CD4-positive, alpha-beta T cell treated with Interleukin-4 for 1 hour (primary cell): ENCODE measurements at places on chromosomes 12 and 14.

- no peak for DNase-seq
These were observed 8.6 kb downstream of the CAPRIN2 start for GRCh38 chr12:30746190-30746589.

DNA sequence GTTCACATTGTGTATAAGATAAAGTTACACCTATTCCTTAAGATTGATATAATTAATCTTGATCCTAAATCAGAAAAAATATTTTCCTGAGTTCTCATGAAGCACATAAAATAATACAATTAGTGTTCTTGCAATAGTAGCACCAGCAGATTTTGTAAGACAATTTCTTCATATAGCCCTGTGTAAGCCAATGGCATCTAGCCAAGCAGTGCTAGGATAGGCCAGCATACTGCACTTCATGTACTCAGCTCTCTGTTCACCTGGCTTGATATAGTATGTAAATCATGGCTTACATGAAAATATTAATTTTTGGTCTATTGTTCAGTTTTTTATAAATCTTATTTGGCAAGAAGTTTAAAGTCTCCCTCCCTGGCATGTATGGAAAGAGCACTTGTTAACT lies 1.9 kb downstream of the KLRF2 start:
- no peak for DNase-seq

DNA sequence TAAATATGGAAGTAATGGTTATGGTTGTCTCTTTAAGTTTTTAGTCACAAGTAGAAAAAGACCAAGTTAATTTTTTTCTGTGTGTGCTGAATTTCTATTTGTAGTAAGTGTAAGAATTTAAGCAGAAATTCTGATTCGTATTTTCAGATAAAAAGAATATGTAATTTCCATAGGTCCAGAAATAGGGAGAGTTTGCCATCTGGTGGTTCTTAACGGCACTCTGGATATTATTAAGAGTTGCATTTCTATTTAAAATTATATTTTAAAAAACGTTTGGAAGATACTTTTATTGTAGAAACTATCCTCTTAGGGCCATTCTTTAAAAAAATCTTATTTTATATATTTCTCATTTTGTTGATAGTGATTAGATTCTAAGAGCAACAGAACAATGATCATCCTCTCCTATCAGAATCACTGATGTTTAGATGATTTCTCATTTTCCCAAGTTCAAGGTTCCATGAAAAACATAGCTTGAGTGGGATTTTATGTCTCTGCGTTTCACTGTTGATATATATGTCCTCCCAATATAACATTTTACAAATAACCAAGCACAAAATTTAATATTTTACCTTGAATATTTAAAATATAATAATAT lies 88.3 kb downstream of the LRRK2 start:
- no peak for DNase-seq

DNA sequence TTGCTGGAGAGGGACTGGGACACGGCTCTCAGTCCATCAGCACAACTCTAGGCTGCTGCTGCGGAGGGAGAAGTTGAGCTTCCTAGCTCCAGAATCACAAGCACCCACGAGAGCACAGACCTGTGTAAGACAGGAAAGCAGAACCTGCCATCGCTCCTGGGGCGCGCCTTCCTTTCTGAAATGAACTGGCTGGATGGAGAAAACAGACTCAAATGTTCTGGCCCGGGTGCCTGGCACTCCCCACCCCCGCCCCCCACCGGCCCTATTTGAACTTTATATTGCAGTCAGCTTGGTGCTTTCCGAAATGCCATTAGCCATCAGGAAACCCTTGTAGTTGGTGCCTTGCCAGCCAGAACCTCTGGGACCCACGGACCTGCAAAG lies 23.8 kb downstream of the MVK start:
- no peak for DNase-seq

GRCh38 chr12:78666584-78666983 lies 198.0 kb upstream of the SYT1 start:
- DNase-seq = no peak

DNA sequence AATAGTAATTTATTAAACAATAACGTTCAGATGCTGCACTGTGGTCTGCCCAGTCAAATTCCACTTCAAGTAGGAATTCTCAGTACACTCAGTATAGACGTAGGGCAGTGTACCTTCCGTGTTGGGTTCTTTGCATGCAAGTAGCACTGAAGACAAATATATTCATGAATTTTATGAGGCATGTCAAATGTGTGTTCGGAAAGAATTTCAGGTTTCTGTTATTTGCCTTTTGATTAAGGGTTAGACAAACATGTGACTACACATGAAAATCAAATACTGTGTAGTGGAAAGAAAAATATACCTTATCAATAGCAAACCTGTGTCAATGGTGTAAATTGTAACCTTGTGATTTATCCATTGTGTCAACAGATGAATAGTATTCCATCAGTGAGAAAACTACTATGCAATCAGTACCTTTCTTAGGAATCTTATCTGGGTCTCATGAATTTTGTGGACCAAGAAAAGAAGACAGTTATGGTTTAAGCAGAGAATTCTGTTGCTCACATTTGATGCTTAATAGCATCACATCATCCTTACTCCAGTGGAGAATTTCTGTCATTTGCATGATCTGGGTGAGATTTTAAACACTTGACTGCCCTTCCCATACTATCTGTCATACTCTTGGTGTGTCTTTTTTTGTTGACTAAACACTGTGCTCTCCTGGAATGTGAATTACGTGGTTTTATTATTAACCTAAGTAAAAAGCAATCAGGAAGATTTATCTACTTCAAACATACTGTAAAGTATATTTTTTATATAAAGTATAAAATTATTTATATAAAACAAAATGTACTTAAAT lies 13.3 kb downstream of the TMEM260 start:
- DNase-seq = no peak

DNA sequence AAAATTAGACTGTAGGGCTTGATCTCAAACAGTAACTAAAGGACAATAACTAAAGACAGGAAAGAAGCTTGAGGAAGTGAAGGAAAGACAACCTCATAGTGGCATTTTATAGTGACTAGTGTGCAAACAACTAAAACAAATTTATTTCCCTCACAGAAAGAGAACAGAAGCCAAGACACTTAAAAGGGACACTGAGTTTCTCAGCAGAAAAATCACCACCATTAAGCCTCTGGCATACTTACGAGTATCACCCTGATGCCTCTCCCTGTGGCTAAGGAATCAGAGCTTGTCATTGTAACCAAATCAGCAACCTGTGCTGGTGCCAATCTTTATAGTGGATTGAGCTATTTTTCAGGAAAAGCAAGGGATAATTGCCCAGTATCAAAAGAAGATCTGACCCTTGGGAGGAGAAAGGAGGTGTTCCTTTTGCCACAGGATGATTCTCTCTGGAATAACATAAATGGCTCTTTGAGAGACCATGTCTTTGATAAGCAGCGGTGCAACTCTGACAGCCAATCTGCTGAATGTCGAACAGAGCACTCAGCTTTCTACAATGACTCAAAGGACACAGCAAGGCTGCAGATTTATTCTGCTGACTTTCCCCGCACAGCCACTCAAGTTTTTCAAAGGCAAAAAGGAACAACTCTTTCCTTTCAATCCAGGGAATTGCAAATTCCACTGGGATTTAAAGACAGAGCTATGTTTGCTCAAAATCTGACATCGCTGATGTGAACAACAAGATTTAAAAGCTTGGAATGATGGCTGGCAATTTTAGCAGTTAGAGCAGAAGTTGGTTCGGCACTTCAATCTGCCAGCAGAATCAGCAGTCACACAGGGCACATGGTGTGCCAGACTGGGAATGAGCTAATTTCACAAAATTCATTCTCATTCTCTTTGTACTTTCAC lies 34.6 kb downstream of the ATF7 start:
- no peak for DNase-seq

GRCh38 chr12:1332327-1332726 lies 262.1 kb downstream of the FBXL14 start:
- DNase-seq = no peak

DNA sequence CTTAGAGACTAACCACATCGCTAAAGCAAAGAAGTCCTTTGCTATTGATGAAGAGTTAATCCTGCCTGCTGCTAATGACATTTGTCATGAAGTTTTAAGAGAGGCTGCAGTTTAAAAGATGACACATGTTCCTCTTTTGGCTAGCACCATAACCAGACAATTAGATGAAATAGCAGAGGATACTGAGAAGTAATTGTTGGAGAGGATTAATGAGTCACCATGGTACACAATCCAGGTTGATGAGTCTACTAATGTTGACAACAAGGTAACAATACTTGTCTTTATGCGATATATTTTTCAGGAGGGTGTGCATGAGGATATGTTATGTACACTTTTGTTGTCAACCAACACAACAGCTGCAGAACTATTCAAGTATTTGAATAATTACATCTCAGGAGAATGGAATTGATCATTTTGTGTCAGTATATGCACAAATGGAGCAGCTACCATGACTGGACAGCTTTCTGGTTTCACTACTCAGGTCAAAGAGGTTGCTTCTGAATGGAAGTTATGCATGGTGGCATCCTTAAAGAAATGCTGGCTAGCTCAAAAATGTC lies 56.7 kb downstream of the LRRIQ1 start:
- no peak for DNase-seq

- no peak for DNase-seq
These were observed 188.1 kb downstream of the ERC1 start for GRCh38 chr12:1179128-1179527.

GRCh38 chr14:78197051-78197450 lies 26.9 kb downstream of the NRXN3 start:
- no peak for DNase-seq
